Stimulated activated naive CD8-positive, alpha-beta T cell treated with anti-CD3 and anti-CD28 coated beads, Interleukin-15, Interleukin-2, amounts not matched to agents 100 U/mL and 50 U/mL, for 24 hours (primary cell): ENCODE measurements at places on chromosomes 5 and 9.

GRCh38 chr9:31799953-31800609, 584.4 kb upstream of the ACO1 start:
- DNase-seq, result no peak

DNA sequence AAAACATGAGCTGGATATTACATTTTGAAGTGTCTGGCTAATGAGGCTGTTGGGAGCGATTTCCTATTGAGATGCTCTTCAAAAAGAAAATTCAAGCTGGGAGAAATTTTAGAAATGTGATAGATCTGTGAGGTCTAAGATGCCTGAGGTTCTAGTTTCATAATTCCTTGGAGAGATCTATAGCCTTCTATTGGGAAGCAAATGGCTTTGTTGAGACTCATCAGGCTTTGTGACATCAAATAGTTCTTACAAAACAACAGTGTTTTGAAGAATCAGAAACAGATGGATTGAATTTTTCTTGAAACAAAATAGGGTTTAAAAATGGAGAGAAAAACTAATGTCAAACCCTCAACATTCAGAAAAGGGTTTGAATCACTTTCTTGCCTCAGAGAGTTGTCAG, 292.9 kb downstream of the NNT start:
- DNase-seq, result no peak

GRCh38 chr9:89686126-89686525, 81.3 kb downstream of the GADD45G start:
- DNase-seq, result no peak

GRCh38 chr9:87643107-87643650, 82.7 kb upstream of the CTSL start:
- no peak for DNase-seq

DNA sequence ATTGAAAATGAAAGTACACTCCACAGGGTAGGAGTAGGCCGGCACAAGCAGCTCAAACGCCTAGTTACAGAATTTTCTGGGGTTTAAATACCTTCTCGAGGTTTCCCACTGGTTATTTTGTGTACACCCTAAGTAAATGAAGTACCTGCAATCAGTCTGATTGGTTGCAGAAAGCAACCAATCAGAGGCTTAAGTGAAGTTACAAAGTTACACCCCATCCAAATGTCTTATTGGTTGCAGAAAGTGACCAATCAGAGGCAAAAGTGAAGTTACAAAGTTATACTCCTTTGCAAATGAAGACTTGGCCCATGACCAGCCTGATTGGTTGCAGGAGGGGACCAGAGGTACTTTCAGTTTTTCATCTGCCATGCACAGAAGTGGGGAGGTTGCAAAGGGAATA, 33.2 kb upstream of the ERAP2 start:
- DNase-seq, result no peak

DNA sequence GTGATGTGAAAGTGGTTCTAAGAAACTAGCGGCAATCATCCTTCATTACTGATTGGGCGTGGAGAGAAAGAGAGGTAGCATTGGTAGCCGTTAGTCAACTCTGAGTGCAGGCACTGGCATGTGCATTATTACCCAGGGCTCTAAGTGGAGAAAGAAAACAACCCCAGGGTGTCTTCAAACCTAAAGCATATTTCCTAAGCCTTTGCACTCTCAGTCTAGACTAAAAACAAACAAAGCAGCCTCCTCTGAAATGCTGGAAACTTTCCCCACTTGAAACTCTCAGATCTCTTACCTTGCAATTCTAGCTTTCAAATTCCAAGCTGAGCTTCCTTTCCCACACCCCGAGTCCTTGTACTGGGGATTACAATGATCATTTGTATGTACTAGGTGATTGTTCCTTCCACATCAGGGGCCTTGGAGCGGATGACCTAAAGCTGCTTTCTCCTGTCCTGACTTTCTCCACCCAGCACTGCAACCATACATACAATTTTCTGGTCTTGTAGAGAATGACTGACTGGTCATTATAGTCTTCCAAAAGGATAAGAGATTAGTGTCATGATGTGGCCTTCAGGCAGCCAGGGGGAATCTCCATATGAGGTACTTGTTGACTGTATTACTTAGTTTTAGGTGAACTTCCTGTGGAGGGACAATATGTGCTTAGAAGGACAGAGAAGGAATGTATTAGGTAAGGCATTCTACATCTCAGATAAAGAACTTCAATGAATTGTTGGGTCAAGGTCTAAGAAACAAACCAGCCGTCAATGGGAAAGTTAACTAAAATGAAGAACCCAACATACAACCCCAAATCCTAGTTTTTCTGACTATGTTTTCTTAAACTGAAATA, 98.3 kb upstream of the CDKN2B start:
- DNase-seq, result no peak

DNA sequence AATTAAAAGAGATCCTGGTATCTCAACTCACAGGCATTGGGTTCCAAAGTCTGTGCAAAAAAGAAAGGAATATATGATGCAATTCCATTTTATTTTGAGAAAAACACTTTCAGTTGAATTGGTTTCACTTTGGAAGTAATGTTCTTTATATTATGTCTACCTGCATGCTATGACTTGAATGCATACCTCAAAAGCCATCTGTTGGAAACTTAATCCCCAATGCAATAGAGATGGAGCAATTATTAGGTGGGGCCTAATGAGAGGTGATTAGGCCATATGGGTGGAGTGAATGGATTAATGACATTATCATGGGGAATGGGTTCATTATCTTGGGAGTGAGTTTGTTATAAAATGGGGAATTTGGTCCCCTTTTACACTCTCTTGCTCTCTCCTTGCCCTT, 293.3 kb downstream of the CSNK1G3 start:
- no peak for DNase-seq

- DNase-seq, result no peak
Measured at GRCh38 chr5:33439905-33440481, 772 bp upstream of the TARS1 start.

- no peak for DNase-seq
Measured at GRCh38 chr9:110047955-110048402, 160.0 kb downstream of the C9orf152 start.

GRCh38 chr9:104748359-104749031, 1.0 kb downstream of the NIPSNAP3A start:
- DNase-seq, result no peak

DNA sequence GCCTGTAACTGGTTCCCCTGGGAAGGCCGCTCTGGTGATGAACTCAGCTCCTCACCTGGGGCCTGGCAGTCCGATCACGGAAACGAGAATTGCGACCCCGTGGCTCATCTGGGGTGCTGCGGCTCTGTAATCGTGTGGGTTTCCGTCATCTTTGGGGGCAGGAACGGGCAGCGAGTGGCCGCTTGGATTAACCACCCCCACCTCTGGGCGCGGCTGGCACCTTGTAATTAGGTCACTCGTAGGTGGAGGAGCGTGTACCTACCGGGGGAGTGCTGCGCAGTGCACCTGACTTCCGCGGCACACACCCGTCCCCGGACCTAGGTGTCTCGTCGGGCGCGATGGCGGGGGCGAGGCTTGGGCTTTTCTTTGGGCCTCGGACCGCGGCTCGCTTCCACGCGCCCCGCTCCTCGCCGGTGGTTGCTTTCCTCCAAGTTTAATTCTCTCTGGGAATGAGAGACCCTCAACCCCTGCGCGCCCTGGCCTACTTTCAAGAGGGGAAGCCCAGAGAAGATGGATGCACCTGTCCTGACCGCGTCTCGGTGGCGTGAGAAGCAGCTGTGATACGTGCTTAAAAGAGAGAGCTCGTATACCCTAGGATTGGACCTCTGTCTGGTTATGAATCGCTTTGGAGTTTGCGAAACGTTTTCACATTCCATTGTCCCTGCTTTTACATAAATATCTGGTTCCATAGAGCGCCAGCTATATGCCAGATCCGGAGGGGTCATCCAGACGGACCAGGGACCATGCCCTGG, 744 bp upstream of the PPP2CA start:
- DNase-seq, result no peak
